ENCODE measurements at places on chromosomes 2 and 18.

DNA sequence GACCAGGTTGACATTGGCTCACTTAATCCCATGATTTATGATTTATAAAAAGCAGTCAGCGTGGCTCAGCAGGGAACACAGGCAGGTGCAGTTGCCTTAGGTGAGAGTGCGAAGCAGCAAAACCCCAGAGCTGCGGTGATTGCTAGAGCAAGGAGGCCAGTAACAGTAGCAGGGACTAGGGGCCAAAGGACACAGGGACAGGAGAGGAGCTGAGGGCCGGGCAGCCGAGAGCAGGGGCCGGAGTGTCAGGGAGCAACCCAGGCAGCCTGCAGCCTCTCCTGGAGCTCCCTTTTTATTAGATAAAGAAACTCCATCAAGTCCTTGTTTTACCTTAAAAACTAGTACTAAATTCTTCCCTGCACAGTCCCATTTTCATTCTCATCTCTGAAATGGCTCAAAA lies 4.3 kb downstream of the MC2R start:
- no peak for DNase-seq

DNA sequence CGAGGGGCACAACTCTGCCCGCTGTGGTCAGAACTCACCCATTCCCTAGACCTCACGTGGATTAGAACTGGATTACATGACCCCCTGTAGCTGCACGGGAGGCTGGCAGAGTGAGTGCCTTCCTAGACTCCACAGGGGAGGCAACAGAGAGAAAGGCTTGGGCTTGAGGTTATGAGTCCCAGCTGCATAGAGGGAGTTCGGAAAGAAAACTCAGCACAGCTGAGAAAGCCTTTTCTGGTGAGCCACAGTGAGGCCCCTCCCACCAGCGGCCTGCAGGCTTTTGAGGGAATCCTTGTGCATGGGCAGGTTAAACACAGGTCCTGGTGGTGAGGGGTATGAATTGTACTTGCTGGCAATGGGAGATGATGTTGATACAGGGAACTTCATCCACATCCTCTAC lies 217.3 kb downstream of the FHOD3 start:
- no peak for DNase-seq

GRCh38 chr2:234403074-234403473 lies 93.8 kb downstream of the ARL4C start:
- DNase-seq, result no peak

GRCh38 chr18:62017618-62018017 lies 124.8 kb upstream of the RNF152 start:
- no peak for DNase-seq

DNA sequence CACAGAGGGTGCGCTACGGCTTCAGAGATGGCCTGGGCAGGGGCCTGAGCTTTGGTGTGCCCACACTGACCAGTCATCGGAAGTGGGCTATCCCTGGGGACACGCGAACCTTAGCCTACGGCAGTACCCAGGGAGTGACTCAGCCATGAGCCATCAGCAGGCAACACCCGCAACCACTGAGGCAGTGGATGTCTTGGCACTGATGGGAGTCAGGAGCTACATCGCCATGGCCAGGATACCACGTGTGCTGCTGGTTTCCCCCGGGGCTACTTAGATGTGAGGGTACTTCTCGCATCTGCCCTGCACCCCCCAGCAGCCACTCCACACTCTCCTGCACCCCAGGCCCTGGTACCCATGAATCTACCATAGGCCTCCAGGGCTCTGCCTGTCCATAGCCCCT lies 12.8 kb upstream of the HPCAL1 start:
- DNase-seq, result no peak

DNA sequence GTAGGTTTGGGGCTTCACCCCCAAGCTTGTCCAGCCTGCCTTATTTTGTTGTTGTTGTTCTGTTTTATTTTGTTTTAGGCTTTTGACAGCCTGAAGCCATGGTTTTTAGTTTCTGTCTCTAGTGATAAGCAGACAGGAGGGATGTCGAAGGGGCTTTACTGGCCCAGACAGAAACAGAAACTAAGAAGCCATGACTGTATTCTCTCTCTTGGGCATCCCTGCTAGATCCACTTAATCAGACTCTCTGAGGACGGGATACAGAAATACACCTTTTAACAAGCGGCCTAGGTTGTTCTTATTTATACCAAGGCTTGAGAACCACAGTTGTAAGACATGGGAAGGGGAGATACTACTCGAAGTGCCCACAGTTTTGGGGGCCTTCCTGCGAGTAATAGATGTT lies 330.9 kb downstream of the SLC8A1 start:
- no peak for DNase-seq

GRCh38 chr2:206805887-206806607 lies 40.6 kb downstream of the FASTKD2 start:
- no peak for DNase-seq

GRCh38 chr2:191292869-191293268 lies 47.7 kb downstream of the MYO1B start:
- no peak for DNase-seq

- no peak for DNase-seq
These were observed 58.1 kb downstream of the SKA1 start for GRCh38 chr18:50432915-50433314.

DNA sequence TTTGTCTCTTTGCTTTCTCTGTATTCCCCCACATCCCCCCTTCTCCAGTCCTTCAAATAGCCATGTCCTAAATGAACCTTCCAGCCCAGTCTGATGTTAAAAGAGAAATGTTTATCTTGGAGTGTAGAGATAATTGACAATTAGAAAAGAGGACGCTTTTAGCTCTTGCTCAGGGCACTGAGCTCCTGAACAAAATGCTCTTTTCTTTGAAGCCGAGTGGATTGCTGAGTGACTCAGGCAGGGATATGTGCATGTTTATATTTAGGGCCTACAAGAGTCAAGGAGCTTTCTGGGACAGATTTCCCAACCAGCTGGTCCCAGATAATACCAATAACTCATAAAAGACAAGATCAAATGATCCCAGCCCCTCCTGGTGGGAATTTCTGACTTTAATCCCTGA lies 88.0 kb upstream of the SETBP1 start:
- no peak for DNase-seq

- DNase-seq, result no peak
These were observed 312.3 kb upstream of the PKDCC start for GRCh38 chr2:41735476-41735875.
